ENCODE measurements at places on chromosomes 1 and 21.

GRCh38 chr1:99648107-99648506 lies 2.2 kb downstream of the PALMD start:
- no peak for DNase-seq

DNA sequence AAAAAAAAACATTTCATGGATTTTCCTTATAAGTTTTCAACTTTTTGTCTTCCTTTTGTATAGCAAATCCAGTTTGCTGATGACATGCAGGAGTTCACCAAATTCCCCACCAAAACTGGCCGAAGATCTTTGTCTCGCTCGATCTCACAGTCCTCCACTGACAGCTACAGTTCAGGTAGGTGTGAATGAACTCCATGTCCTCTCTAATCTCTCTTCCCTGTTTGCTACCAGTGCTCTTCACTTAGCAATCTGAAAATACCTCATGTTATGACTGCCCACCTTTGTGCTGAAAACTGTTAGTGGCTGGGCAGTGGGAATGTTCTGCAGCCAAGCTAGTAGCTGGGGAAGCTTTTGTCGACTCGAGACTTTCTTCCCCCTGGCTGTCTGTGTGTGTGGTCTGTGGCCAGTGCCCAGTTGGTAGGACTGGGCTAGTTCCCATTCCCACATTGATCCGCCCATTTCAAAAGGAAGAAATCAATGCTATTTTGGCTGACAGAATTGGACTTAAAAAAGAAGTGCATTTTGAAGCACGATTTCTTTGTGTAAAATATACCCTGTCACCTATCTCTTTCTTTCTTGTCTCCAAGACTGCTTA lies 24.5 kb downstream of the AHCYL1 start:
- DNase-seq, result no peak

- no peak for DNase-seq
Measured at GRCh38 chr1:224497714-224498573, 63.3 kb upstream of the WDR26 start.

DNA sequence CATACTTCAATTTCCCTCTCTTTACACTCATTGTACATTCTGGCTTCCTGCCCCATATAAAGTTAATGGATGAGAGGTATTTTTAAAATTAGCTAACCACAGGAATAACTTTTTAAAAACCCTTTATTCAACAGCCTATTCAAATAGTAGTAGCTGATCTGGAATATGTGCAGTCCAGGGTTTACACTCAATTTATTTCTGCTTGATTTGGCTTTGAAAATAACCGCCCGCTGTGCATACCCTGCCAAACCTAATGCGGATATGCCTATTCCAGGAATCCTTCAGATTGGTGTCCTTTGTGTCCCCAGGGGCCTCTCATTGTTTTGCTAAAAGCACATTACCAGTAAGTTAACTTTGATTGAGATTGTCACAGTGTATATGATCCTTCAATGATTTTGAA lies 1686.2 kb downstream of the PLA2G4A start:
- no peak for DNase-seq

GRCh38 chr1:22861764-22862440 lies 110.8 kb downstream of the LACTBL1 start:
- no peak for DNase-seq

DNA sequence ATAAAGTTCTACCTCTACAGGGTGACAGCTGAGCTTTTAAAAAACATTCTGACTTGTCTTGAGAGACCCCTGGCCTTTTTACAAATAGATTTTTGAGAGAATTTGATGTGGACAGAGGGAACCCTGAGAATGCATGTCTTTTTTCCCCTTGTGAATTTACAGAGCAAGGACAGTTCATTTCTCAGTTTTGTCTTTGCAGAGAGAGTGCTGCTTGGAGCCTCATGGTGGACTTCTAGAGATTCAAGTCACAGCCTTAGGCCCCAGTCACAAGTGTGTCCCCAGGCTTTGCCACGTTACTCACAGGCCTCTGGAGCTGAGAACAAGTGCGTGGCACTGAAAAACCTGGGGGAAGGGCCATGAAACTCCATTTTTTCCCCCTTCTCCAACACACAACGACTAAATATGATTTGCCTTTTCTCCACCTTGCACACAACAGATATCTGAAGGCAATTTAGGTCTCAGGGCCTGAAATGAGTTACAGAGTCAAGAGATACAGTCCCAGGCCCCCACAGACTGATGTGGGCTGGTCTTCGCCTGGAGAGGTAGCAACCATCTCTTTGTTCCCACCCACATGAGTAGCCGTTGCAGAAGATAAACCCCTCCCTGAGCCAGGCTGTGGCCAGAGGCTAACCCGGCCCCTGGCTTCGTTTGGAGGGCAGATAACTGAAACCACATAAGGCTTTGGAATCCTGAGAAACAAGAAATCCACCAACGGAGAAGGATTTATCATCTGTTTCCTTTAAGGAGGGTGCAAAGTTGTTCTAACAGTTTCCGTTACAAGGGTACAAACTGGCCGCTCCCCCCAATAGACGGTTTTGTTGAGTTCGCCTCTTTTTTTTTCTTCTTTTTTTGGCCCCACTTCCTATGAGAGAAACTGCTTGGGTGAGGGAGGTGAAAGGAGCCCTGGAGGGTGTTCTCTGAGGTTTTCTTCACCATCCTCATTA lies 1.0 kb upstream of the PIGV start:
- peak; percentile 7 for DNase-seq

- DNase-seq, result no peak
Measured at GRCh38 chr1:169044971-169045370, 61.5 kb upstream of the ATP1B1 start.

DNA sequence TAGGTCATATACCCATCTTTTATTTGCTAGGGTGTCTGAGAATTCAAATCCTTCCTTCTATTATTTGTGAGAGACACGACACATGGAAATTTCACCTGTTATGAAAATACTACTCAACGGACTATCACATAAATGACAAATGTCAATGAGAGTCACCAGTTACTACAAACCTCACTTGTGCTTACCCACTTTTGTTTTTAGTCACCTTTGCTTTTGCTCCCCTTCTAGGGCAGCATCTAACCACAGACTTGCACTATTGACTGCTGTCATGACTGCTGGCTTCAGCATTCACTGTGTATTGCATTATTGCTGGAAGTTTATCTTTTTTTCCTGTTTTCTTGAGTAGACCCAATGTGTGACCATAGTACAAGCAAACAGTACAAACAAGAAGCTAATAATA lies 1048.0 kb downstream of the PLA2G4A start:
- DNase-seq, result no peak

- DNase-seq, result no peak
Measured at GRCh38 chr1:156262461-156263287, 14.8 kb upstream of the PAQR6 start.

- no peak for DNase-seq
Measured at GRCh38 chr1:119188926-119189325, 48.5 kb upstream of the WARS2 start.

DNA sequence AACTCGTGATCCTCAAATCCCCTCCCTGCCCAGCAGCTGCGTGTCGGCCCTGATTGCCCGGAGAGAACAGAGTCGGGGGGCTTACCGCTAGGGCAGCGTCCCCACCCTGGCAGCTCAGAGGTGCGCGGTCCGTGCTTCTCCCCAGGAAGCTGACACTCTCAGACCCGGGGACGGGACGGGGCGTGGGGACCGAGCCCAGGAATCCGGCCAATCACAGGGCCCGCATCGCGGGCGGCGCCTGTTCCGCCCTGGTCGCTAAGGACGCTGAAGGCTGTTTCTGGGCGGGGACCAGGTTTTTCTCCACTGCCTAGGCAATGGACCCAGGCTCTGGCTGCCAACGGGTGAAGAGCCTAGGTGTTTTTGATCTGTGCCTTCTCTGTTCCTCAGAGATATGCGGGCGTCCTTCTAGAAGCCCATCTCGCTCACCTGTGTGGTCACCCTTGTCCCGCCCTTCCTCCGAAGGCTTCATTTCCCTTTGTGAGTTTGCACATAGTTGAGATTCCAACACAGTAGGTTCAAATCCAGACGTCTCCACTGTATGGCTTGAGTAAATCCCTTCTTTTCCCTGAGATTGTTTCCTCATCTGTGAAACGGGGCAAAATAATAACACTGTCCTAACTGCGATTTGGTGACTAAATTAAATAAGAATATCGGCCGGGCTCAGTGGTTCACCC lies at the start of gene C1orf87:
Gene C1orf87, minus strand, starts transcription at position 166 of the 674 bp plus-strand sequence. CDS start 1,127 bp downstream, outside the sequence.
- no peak for DNase-seq

DNA sequence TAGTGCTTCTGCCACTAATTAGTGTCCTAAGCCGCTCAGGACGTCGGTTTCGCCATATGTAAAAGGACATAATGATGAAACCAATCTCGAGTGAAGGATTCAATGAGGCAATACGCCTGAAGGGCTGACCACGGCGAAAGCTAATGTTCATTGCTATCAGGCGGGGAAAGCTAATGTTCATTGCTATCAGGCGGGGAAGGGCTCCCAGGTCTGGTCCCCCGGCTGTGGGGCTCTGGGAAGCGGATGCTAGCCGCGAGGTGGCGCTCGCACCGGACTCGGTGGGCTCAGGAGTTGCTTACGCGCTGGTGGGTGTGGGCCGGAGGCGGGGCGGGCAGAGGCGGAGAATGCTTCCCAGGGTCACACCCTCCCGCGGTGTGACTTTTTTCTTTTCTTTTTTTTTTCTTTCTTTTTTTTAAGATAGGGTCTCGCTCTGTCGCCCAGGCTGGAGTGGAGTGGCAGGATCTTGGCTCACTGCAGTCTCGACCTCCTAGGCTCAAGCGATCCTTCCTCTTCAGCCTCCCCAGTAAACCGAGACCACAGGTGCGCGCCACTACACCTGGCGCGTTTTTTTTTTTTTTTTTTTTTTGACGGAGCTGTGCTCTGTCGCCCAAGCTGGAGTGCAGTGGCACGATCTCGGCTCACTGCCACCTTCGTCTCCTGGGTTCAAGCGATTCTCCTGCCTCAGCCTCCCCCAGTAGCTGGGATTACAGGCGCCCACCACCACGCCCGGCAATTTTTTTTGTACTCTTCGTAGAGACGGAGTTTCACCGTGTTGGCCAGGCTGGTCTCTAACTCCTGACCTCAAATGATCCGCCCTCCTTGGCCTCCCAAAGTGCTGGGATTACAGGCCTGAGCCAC lies 1.1 kb upstream of the PEAR1 start:
- peak; percentile 76 for DNase-seq

DNA sequence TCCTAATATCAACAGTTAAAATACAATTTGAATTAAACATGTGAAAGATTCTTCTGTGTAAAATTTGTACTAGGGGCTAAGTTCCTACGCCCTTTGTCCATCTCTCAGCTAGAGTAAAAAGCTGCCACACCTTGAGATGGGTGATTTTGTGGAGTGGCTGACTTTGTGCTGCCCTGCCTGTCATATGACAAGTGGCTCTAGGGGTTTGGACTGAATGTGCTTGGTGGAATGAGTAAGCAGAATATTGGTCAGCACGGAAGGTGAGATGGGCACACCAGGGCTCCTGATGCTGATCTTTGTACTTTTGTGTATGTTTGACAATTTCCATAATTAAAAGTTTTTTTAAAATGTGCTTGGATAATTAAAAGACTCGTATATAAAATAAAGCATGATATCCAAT lies 133.6 kb upstream of the SLC45A1 start:
- DNase-seq, result no peak

GRCh38 chr1:101333186-101333585 lies 96.4 kb downstream of the S1PR1 start:
- no peak for DNase-seq

DNA sequence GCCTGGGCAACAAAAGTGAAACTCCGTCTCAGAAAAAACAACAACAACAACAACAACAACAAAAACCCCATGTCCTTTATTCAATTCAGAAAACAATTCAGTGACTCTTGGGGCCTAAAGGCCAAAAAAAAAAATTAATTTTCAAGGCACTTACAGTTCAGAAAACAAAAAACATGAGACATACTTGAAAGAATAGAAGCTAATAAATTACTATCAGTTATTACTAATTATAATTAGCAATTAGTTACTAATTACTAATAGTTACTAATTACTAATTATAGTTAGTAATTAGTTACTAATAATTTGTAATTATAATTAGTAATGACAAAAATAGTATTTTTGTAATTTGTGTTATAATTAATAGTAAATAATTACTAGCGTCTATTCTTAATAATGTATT lies 56.8 kb upstream of the MPC2 start:
- no peak for DNase-seq

DNA sequence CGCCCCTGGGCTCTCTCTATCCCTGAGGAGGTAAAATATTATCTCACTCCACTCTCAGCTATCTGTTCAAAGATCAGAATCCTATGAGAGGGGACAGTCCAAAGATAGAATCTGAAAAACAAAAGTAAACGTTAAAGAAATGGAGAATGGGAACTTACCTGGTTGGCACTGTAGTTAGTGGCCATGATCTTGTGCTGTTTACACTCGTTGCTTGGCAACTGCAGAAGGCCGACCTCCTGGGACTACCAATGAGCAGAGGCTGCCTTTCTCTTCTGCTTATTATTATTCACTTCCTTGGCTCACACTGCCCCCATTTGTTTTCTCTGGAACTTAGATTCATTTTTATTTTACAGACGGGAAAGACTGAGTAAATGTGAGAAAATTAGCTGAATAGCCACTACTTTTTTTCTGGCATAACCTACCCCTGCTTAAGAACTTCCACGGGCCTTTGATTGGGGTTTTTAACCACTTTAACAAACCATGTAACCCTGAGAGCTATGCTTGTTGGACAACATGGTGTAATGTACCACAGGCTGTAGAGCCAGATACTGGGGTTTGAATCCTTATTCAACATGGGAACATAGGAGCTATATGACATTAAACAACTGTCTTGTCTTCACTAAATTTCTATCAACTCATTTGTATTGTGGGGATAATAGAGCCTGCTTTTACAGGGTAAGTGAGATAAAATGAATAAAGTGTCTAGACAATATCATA lies at the start of gene CFAP126:
Gene CFAP126, minus strand, starts transcription at position 193 of the 717 bp plus-strand sequence. Its CDS starts 8 bp downstream, at position 185.
- DNase-seq, result peak; percentile 74
